ENCODE measurements at places on chromosomes 5 and 9.

DNA sequence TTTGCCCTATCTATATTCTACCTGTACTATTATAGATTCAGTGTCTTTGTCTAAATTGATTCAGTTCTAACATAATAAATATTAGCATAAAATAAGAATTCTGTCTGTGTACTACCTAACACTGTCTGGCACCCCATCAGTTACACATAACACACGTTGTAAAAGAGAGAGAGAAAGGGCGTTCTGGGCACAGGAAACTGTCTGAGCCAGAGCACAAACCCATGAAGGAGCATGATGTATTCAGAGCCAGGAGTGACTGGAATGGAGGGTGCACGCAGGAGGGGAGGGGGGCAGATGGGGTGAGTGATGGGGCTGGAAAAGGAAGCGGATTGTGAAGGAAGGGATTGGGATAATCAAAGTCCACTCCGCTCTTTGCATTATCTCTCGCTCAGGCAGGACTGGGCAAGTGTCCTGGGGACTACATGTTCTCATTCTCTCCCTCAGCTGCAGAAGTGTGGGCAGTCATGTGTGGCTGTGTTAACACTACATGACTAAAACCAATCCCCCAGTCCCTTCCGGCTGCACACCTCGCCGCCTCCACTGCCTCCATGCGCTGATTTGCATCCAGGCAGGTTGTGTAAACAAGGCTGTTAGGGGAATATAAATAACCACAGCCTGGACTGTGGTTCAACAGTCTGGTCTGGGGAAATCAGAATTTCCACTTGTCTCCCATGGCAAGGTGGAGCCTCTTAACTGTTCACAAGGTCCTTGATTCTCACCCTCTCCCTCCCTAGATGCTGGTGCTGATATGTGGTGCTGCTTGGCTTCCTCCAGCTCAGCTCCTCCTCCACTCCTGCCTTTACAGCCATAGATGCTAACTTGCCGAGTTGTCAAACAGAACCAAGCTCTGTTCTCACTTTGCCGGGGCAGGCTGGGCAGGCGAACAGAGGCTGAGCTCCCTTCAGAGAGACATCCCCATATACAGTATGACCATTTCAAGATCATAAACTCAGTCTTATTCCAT, 367.5 kb upstream of the BRINP1 start:
- DNase-seq: no peak

- DNase-seq: no peak
These were observed 358.9 kb downstream of the DEPDC1B start for GRCh38 chr5:60340965-60341471.

- no peak for DNase-seq
These were observed 895.9 kb upstream of the CDH10 start for GRCh38 chr5:25540628-25541027.

DNA sequence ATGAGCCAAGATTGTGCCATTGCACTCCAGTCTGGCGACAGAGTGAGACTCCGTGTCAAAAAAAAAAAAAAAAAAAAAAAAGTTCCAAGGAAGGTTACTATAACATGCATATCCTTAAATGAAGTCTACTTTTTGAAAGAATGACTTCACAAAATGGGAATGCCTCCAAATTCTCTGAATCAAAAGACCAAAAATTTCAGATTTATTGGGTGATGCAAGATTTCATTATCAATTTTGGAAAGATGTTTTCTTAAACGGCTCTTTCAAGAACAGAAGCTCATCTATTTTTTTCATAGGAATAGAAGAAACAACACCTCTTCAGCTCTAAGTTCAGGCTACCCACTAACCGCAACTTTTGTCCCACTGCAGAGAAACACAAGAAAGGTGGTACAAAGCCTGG, 69.9 kb downstream of the AUH start:
- DNase-seq: no peak

- DNase-seq: no peak
These were observed 69.0 kb downstream of the UGCG start for GRCh38 chr9:111965566-111966019.

GRCh38 chr9:14937216-14937615, 27.0 kb upstream of the FREM1 start:
- DNase-seq: no peak

GRCh38 chr5:156543348-156544145, 216.6 kb downstream of the SGCD start:
- DNase-seq: no peak

DNA sequence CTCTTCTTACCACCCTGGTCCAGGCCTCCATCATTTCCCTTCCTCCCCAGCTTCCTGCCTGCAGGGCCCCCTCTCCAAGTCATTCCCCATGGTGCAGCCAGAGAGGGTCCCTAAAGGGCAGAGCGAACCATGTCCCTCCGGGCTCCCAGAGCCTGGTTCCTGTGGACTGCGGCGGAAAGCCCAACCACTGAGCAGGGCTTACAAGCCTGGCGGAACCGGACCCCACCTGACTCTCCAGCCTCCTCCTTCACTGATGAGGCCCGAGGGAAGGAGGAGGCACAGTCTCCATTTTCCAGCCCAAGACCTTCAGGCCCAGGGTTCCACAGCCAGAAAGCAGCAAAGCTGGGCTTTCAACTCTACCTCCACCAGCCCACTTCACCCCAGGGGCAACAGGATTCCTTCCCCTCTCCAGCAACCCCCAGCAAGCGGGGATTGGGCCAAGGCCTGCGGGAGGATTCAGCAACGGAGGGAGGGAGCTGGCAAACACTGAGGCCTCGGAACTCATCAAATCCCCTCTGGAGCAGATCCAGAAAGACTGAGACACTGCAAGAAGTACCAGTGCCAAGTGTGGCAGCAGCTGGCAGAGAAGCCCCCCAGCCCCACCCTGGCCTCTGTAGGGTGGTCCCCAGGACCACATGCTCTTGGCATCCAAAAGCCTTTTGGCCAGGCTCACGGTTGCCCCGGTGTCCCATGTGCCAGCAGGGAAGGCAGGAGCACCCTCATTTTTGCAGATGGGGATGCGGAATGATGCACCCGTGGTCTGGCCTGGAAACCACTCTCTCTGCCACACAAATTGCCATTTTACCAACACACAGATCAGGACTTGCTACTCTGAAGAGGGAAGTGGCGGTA, 3.1 kb downstream of the FAM163B start:
- DNase-seq: no peak

- no peak for DNase-seq
These were observed 86.1 kb downstream of the HSD17B3 start for GRCh38 chr9:96215841-96216240.

GRCh38 chr9:29668732-29669131, 2095.5 kb upstream of the C9orf72 start:
- no peak for DNase-seq

DNA sequence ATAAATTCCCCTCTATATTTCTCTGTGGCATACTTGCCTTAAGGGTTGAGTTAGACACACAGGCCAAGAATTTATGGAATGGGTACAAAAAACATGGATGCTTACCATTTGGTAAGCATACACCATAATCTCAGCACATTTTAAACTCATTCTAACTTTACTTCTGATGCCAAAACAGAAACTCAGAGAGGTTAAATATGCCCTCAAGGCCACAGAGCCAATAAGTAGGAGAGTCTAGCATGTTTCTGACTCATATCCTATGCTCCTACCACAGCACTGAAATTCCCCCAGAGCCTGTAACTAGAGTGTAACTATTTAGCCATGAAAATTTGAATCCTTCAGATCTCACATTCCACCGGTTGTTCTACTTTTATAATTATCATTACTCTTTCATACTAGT, 559.7 kb downstream of the ACTL7B start:
- no peak for DNase-seq

DNA sequence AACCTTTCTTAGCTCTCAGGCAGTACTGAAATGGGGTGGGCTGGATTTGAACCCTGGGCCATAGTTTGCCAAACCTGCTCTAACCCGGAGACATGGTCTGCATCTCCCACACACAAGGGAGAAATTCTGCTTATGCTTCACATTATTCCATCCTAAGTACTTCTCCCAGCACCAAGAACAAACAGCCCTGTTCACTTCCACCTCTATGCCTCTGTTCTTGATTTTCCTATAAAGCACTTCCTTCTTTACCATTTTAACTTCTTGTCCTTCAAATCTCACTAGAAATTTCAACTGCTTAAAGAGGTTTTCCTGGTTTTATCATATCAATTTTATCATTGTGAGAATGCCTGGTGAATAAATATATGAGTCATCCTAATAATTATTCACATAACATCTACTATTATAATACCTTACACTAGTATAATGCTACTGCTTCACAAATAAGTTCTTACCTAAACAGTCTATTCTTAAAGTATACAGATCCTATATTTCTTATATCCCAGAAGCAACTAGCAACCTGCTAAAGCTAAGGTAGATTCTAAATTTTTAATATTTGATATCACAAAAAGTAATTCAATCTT, 12.7 kb downstream of the FEM1C start:
- DNase-seq: no peak

DNA sequence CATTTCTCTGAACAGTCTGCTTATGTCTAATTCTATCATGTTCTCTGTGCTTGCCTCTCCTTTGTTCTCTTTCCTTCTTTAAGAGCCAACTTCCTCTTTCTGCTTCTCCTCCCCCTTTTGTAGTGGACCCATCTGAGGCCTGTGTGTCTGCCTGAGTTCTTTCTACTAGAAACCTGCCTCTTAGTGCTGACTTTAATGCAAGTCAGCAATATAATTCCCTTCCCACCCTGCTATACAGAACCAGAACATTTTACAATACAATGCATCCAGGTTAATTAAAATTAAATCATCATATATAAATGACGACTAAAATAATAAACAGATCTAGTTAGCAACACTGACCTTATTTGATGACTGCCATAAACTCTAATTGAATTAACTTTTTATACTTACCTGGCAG, 82.6 kb upstream of the GAS1 start:
- no peak for DNase-seq

- no peak for DNase-seq
These were observed 26.0 kb downstream of the GABRP start for GRCh38 chr5:170809551-170809950.

DNA sequence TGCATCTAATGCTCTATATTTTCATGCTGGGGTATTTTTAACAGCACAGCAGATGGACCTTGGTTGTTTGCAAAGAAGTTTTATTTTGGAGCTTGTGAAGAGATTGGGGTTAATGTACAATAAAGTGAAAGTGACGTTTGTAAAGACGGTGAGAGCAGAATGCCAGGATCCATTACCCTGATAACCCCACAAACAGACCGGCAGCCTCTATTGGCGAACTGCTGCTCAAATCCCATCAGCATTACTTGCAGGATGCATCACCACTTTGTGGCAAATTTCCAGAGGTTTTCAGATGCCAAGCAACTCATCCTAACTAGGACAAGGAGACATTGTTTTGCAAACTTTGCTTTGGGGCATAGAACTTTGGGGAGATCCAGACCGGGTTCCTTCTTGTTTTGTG, 383.3 kb upstream of the ZNF462 start:
- no peak for DNase-seq

DNA sequence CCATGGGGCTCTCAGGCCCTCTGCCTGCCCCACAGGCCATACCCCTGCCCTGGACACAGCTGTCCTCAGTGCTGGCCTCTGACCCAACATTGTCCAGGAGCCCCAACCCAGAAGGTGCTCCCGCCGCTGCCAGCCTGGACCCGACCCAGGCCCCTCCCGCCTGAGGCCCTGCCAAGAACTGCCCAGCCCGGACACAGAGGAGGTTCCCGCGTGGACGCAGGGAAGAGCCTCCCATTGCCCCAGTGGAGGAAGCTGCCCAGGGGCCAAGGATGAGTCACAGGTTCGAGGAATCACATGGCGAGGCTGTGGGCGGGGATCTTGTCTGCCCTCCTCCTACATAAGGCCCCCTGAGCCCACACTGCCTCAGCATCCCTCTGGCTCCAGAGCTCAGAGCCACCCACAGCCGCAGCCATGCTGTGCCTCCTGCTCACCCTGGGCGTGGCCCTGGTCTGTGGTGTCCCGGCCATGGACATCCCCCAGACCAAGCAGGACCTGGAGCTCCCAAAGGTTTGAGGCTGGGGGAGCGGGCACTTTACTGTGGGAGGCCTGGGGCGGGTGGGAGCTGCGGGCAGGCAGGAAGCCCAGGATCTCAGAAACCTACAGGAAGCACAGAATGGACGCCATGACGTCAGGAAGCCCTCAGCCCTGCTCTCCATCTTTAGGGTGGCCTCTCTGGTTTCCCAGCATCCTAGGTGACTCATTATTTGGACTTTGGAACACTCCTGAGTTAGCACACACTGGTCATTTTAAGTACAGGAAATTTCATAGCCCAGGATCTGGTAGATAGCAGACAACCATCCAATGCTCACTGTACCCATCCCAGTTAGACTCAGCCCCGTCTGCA, at the start of gene PAEP:
Gene PAEP, plus strand, starts transcription at position 366 of the 844 bp plus-strand sequence.
- DNase-seq: peak; percentile 71

GRCh38 chr9:97293207-97293721, 14.2 kb upstream of the CCDC180 start:
- no peak for DNase-seq

- DNase-seq: no peak
These were observed 14.9 kb downstream of the BRD3 start for GRCh38 chr9:134052941-134053340.

- DNase-seq: no peak
These were observed 500.1 kb upstream of the SGCD start for GRCh38 chr5:155826611-155827507.

DNA sequence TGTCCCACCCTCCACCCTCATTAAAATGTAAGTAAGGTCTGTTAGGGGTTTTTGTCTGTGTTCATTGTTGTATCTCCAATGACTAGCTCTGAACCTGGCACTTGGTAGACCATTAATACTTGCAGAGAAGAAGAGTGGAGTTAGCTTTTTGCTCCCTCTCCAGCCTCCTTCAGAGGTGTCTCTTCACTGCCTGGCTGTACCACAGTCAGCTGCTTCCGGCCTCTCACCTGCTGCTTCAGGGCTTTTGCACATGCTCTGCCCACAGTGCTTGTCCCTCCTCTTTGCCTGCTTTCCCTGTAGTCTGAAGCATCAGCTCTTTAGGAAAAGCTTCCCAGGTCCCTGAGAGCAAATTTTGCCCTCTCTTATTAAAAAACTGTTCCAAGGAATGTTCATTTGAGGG, 83.6 kb downstream of the SNX24 start:
- no peak for DNase-seq

- DNase-seq: peak; percentile 65
These were observed 28.9 kb downstream of the SH3PXD2B start for GRCh38 chr5:172425402-172425801.

DNA sequence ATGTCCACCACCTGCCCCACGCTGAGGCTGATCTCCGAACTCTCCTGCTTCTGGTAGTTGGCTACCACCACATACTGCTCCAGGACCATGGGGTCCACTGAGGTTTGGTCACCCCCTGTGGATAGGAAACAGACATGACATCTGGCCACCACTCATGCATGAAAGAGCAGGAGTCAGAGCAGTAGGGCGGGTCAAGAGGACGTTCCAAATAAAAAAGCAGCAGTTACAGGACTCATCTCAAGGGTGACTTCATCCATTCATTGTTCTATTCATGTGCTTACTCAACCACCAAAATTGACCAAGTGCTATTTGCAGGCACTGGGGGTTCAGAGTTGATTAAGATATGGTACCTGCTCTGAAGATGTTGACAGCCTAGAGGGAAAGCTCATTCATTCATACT, 79.2 kb upstream of the UBTD2 start:
- no peak for DNase-seq

- peak; percentile 96 for DNase-seq
These were observed at the start of gene MXD3 for GRCh38 chr5:177311723-177312648. Gene MXD3, minus strand, starts transcription at chr5:177311898. Its CDS starts 68 bp downstream, at chr5:177311830.
